ENCODE measurements at places on chromosomes 2 and 18. TPM values are rescaled to one million over a fixed set of nuclear protein-coding genes. Genes with fewer than 3 reads are reported as not detected.
A peak's percentile ranks its signal among the peaks of the same experiment; 100 is the strongest.

DNA sequence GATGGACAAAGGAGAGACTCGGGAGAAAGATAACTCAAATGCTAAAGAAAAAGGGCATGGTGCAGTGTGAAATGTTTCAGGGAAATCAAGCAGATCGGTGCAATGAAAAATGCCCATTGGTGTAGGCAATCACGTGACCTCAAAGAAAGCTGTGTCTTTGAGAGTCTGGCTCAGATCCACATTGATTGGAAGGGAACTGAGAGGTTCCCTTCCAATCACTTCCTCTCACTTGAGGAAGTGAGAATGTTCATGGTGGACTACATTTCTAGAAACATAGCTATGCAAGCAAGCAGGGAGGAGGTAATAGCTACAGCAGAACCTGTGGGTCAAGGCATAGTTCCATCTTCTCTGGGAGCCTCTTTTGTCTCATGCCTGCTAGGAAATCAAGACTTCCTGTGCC, 187.4 kb downstream of the LPIN1 start:
- no peak for DNase-seq
- H3K4me3 ChIP-seq: no peak overlapping the region
- no peaks in the 10 kb centered on the region for H3K27me3 ChIP-seq
- H3K4me1 ChIP-seq: no peaks in the 10 kb centered on the region

- H3K4me1 ChIP-seq: peaks cover 12% of the 10 kb centered on the region
- no peak overlapping the region for H3K4me3 ChIP-seq
- no peaks in the 10 kb centered on the region for H3K36me3 ChIP-seq
- H3K27me3 ChIP-seq: no peaks in the 10 kb centered on the region
- no peak overlapping the region for H3K27ac ChIP-seq
- DNase-seq: no peak
Observed at GRCh38 chr2:127231130-127231865, 11.2 kb upstream of the CYP27C1 start.

GRCh38 chr2:54969940-54970338, 80.3 kb downstream of the RTN4 start:
- H3K4me1 ChIP-seq: no peaks in the 10 kb centered on the region
- no peaks in the 10 kb centered on the region for H3K27me3 ChIP-seq
- H3K27ac ChIP-seq: no peak overlapping the region
- DNase-seq: no peak
- no peak overlapping the region for H3K4me3 ChIP-seq

DNA sequence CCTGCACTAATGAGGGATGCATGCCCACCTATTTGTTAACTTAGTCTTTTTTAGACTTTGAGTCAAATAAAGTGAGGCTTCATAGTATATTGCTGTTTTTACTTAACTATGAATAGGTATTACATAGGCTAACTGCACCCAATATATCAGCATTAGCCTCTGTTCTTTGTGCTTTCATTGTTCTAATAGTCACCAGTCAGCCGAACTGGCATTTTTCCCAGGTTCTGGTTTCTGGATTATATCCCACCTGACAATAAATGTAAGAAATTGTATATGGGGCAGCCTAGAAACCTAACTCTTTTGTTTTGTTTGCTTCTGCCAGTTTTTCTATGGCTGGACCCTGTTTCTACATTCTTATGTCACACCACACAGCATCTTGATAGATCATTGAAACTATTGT, 1672.4 kb upstream of the LRRTM1 start:
- H3K4me3 ChIP-seq: no peak overlapping the region
- H3K27me3 ChIP-seq: no peaks in the 10 kb centered on the region
- H3K4me1 ChIP-seq: no peaks in the 10 kb centered on the region
- DNase-seq: no peak
- H3K36me3 ChIP-seq: no peaks in the 10 kb centered on the region

GRCh38 chr18:10010611-10011015, 96.8 kb downstream of the VAPA start:
- no peaks in the 10 kb centered on the region for H3K36me3 ChIP-seq
- H3K4me3 ChIP-seq: no peak overlapping the region
- H3K27ac ChIP-seq: peak overlapping the region; percentile 77
- DNase-seq: peak; percentile 93
- H3K27me3 ChIP-seq: no peaks in the 10 kb centered on the region
- peaks cover 43% of the 10 kb centered on the region for H3K4me1 ChIP-seq

DNA sequence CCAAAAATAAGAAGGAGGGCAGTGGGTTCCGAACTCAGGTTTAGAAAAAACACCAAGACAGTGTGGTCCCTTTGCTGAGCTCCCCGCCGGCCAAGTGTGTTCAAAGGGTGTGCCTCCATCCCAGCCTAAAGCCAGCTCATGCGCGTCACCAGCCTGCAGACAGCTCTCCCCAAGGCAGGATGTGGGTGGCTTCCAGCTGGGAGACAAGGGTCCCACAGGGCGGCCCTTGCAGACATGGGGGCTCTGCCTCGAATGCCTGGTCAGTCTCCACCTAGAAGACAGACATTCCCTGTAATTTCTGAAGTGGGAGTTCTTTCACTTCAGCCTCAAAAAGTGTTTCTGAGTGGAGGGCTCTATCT, 135.8 kb upstream of the GPC1 start:
- DNase-seq: no peak
- no peak overlapping the region for H3K4me3 ChIP-seq
- H3K27me3 ChIP-seq: no peaks in the 10 kb centered on the region
- H3K36me3 ChIP-seq: no peaks in the 10 kb centered on the region

DNA sequence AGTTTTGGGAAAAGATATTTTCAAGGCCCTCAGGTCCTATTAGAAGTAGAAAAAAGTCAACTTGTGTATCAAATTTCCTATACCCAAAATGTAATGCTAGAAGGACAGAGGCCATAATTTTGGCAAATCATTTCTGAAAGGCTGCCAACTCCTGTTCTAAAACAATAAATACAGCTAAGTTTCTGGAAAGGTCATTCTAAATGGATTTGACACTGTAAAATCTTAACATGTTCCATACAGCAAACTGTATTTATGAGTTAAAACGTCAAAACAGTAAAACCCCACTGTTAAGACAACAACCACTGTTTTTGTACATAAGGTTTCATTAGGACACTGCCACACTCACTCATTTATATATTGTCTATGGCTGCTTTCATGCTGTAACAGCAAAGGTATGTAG, 9.7 kb downstream of the FAM98A start:
- H3K36me3 ChIP-seq: peaks cover 11% of the 10 kb centered on the region
- no peaks in the 10 kb centered on the region for H3K4me1 ChIP-seq
- no peak overlapping the region for H3K4me3 ChIP-seq
- no peak for DNase-seq
- peak overlapping the region; percentile 35 for H3K27ac ChIP-seq
- H3K27me3 ChIP-seq: no peaks in the 10 kb centered on the region

- no peak overlapping the region for H3K27ac ChIP-seq
- DNase-seq: no peak
- peaks cover 13% of the 10 kb centered on the region for H3K4me1 ChIP-seq
- H3K4me3 ChIP-seq: no peak overlapping the region
- no peaks in the 10 kb centered on the region for H3K27me3 ChIP-seq
- H3K36me3 ChIP-seq: no peaks in the 10 kb centered on the region
Observed at GRCh38 chr18:13281406-13281805, 62.8 kb downstream of the LDLRAD4 start.

DNA sequence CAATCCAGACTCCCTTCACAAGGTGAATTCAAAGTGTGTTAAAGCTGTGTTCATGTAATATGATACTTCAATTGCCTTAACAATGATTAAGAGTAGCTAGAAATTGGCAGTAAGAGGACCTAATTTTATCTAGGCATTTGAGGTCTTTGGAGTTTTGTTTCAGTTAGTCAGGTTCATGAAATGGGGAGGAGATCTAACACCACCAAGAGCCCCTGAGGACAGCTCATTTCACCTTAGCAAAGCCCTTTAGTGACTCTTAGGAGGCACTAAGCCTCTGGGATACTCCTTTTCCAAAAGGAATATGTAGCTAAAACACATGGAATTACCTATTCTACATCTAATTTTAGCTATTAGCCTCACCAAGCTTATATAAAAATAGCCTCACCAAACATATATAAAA, 716.5 kb upstream of the RAB6C start:
- H3K27me3 ChIP-seq: no peaks in the 10 kb centered on the region
- DNase-seq: no peak
- no peak overlapping the region for H3K4me3 ChIP-seq
- no peaks in the 10 kb centered on the region for H3K36me3 ChIP-seq
- H3K4me1 ChIP-seq: no peaks in the 10 kb centered on the region

GRCh38 chr2:29480426-29480825, 365.2 kb downstream of the CLIP4 start:
- no peak for DNase-seq
- H3K27me3 ChIP-seq: no peaks in the 10 kb centered on the region
- H3K4me3 ChIP-seq: no peak overlapping the region
- H3K4me1 ChIP-seq: no peaks in the 10 kb centered on the region
- H3K36me3 ChIP-seq: no peaks in the 10 kb centered on the region

DNA sequence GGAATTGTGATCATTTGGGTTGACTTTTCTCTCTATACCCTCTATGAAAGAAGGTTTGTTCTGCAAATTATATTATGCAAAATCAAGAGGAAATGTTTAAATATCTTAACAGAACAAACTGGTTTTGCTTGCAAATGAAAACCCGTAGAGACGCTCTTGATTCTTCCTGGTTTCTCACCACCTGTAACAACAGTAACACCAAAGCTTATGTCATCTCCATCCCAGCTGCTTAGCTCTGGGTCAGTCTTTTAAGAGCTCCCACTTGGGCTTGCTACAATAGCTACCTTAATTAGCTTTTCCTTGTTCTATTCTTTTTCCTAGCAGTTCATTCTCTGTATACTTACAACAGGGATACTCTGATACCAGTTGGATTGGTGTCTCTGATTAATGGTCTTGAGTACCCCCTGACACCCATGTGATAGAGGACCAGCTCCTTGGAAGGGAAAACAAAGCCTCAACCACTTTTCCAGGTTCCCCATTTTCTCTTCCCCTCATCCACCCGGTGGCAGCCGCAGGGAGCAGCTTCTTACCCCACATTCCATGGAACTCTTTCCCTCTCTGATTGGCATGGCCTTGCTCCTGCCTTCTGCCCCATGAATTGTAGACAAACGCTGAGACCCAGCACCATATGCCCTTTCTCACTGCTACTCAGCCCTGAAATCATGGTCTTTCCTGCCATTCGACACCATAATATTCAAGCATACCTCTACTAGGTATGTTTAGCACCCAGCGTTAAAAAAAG, 27.7 kb downstream of the TMEM182 start:
- DNase-seq: no peak
- no peaks in the 10 kb centered on the region for H3K4me1 ChIP-seq
- no peak overlapping the region for H3K4me3 ChIP-seq
- H3K27ac ChIP-seq: no peak overlapping the region
- H3K27me3 ChIP-seq: no peaks in the 10 kb centered on the region
- H3K36me3 ChIP-seq: no peaks in the 10 kb centered on the region

DNA sequence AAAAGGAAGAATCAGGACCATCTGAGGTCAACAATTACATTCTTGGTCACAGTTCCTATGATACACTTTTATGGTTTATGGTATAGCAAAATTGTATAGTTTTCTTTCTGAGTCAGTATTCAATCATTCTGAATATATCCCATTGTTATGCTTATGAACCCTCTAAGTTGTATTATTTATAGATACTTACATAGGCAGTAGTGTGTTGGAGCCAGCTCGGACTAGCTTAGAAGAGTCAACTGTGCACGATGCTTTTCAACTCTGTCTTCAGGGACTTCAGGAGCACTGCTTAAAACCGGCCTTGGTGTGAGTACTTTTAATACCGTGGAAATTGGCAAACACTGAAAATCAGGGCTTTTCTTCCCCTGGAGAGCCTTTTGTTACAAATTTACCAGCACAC, 215.7 kb downstream of the IKZF2 start:
- no peak overlapping the region for H3K4me3 ChIP-seq
- no peaks in the 10 kb centered on the region for H3K36me3 ChIP-seq
- H3K27ac ChIP-seq: no peak overlapping the region
- no peak for DNase-seq

DNA sequence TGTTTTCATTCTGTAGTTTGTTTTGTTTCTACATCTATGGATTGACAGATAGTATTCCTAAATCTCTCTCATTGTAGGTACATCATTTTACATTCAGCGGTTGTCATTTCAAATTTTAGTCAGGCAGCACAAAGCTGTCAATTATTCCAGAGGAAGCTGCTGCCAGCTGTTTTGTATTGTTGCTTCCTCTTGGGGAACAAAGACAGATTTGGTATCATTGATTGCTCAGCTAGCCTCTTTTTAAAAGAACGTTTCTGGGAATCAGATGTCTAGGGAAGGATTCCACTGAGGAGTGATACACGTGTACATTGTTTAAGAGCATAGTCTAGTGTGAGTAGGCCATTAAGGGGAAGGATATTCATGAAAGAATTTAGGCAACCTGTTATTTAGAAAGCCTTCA, 145.8 kb downstream of the AGPS start:
- no peak for DNase-seq
- H3K4me3 ChIP-seq: no peak overlapping the region
- no peaks in the 10 kb centered on the region for H3K27me3 ChIP-seq
- no peaks in the 10 kb centered on the region for H3K36me3 ChIP-seq
- H3K27ac ChIP-seq: no peak overlapping the region
- H3K4me1 ChIP-seq: peaks cover 2% of the 10 kb centered on the region

- no peak overlapping the region for H3K4me3 ChIP-seq
- H3K4me1 ChIP-seq: no peaks in the 10 kb centered on the region
- no peaks in the 10 kb centered on the region for H3K36me3 ChIP-seq
- DNase-seq: no peak
Observed at GRCh38 chr2:7943446-7943845, 738.4 kb upstream of the ID2 start.

DNA sequence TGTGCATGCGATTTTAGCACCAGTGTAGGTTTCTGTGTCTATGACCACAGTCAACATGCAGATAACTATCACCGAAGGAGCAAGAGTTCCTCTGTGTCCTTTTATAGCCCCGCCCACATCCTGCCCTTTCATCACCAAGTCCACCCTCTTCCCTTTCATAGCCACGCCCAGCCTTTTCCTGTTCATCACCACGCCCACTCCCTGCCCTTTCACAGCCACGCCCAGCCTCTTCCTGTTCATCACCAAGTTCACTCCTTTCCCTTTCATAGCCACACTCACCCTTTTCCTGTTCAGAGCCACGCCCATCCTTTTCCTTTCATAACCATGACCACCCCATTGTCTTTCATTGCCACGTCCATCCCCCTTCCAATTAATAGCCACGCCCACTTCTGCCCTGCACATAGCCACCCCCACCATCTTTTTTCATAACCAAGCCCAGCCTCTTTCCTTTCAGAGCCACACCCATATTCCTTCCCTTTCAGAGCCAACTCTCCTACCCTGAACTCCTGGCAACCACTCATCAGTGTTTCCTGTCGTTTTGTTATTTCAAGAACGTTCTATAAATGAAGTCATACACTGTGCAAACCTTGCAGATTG, 273.9 kb downstream of the MYT1L start:
- H3K36me3 ChIP-seq: no peaks in the 10 kb centered on the region
- no peaks in the 10 kb centered on the region for H3K27me3 ChIP-seq
- H3K4me1 ChIP-seq: no peaks in the 10 kb centered on the region
- H3K4me3 ChIP-seq: no peak overlapping the region
- DNase-seq: peak; percentile 72

- H3K36me3 ChIP-seq: no peaks in the 10 kb centered on the region
- H3K4me3 ChIP-seq: no peak overlapping the region
- DNase-seq: no peak
- H3K4me1 ChIP-seq: no peaks in the 10 kb centered on the region
- H3K27ac ChIP-seq: no peak overlapping the region
Observed at GRCh38 chr18:68152770-68153169, 562.1 kb downstream of the TMX3 start.

- H3K4me3 ChIP-seq: no peak overlapping the region
- H3K36me3 ChIP-seq: no peaks in the 10 kb centered on the region
- H3K27me3 ChIP-seq: no peaks in the 10 kb centered on the region
- H3K27ac ChIP-seq: no peak overlapping the region
- H3K4me1 ChIP-seq: no peaks in the 10 kb centered on the region
Observed at GRCh38 chr2:36222485-36222884, 133.1 kb upstream of the CRIM1 start.

The GPR39 gene
- polyA plus RNA-seq: 7.7 TPM

The SAG gene
- not detected for polyA plus RNA-seq

The TDRD15 gene
- polyA plus RNA-seq: not detected

The DLGAP1 gene
- 0.13 TPM for polyA plus RNA-seq

The RGPD4 gene
- not detected for polyA plus RNA-seq

The FBXO15 gene
- polyA plus RNA-seq: 0.87 TPM

The GPR155 gene
- 0.69 TPM for polyA plus RNA-seq

The DTNA gene
- polyA plus RNA-seq: 5.4 TPM

All from sigmoid colon (tissue), 7 donors.